T-helper 1 cell (primary cell): ENCODE measurements at places on chromosomes 11 and 22.

DNA sequence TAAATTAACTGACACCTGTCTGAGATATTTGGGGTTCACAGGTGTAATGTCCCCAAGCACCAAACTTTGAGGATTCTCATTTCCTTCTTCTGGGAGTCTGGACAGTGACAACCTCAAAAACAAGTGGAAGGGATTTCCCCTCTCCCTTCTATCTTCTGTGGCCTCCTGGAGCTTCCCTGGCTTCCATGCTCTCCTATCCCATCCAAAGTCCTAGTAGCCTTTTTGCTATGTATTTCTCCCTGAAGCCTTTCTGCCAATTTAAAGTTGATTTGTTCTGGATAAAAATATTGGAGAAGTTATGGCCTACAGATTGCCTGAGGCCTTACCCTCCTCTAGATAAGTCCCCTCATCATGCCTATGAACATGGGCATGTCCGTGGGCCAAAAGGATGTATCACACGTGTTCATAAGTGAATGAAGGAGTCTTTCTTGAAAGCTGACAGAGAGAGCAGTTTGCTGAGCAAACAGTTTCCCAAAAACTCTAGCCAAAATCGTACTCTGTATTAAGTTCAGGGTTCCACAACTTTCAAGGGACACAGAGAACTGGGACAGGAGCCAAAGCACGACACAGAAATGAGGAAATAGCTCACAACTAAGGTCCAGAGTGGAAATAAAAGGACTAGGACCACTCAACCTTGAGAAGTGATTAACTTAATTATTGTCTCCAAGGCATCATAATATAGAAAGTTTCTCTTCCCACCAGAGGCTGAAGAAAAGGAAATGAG, 6.7 kb downstream of the HEPACAM start:
- DNase-seq, result no peak

DNA sequence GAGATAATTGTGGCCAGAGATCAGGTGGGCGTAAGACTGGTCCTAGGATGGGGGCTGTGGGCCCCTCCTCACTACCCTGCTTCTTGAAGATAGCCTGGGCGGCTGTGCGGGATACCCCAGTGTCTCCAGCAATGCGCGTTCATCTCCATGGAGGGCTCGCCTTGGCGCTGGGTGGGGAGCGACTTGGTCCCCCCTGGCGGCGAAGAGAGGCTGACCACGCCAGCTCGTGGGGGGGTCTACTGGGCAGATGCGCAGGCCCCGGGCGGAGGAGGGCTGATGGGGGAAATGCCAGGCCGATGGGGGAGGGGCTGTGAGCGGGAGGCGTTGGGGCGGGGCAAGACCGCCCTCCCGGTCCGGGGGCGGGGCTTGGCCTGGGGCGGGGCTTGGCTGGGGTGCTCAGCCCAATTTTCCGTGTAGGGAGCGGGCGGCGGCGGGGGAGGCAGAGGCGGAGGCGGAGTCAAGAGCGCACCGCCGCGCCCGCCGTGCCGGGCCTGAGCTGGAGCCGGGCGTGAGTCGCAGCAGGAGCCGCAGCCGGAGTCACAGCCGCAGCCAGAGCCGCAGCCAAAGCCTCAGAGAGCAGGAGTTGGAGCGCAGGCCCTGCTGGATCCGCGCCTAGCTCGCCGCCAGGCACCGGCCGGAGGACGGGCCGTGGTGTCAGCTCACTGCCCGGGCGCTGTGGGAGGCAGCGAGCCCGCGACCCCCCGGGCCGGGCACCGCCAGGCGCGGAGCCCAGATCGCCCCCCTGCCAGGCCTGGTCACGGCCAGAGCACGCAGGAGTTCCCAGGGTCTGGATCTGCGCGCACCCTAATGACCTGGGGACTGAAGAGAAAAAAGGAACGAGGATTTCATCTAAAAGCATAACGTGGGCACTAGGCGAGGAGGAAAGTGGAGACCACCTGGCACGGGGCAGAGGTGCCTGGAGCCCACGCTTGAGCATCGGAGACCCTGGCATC, at the start of gene SLC35E4:
Gene SLC35E4, plus strand, starts transcription at position 509 of the 953 bp plus-strand sequence. CDS start 670 bp downstream, outside the sequence.
- DNase-seq, result peak; percentile 94

DNA sequence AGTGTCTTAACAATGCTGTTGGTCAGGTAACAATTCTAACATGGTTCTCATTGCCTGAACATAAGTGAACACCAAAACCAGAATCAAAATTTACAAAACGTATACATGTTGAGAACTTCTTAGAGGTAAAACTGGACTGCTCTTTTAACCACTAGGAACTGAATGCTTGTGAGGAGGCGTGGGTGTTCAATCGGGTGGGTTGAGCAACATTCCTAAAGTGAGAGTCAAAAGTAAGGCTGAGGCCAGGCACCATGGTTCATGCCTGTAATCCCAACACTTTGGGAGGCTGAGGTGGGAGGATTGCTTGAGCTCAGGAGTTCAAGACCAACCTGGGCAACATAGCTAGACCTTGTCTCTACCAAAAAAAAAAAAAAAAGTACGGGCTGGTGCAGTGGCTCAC, 11.5 kb downstream of the PPME1 start:
- DNase-seq, result no peak

- no peak for DNase-seq
Observed at GRCh38 chr11:112321501-112322172, 61.0 kb upstream of the PLET1 start.

GRCh38 chr11:118878163-118878563, 5.5 kb upstream of the CXCR5 start:
- DNase-seq, result peak; percentile 67
